ENCODE measurements at places on chromosomes 2 and 18. TPM values are rescaled to one million over a fixed set of nuclear protein-coding genes. Genes with fewer than 3 reads are reported as not detected.

GRCh38 chr18:48983793-48984437 is 33.1 kb upstream of the SMAD7 start:
- no peak for DNase-seq

DNA sequence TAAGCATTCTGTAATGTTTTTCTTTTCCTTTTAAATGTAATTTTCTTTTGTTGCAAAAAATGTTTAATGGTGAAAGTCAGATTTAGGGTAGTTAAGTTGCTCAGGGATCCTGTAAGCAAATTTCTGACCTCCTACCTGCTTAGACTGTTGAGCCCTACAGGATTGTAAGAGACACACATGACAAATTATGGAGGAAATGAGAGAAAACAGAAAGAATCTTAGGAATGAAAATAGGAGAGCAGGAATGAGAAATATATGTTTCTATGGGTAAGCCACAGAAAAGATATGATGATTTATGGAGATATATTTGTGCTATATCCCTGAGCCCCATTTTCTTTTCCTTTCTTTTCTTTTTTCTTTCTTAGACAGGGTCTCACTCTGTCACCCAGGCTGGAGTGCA is 28.3 kb downstream of the CYBRD1 start:
- DNase-seq, result no peak

DNA sequence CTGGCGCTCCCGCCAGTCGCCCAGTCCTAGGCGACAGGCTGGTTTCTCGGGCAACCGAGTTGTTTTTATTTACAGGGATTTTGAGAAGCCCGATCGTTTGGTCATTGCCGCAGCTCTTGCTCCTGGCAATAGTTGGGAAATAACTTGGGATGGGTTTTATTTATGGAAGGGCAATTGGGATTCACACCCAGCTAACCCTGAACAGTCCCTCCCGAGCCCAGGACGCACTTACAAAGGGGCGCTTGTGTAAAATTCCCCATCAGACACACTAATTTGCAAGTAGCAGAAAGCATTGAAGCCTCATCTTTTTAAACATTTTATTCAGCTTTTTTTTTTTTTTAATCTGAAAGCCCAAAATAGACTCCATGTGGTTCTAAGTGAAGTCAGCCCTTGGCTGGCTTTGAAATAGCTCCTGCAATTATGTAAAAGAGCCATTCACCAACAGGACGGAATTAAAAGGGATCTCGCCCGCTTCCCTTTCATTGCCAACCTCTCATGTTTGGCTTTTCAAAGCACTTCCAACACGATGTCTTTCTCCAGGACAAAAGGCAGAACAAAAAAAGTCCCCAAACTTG is 3.6 kb upstream of the GBX2 start:
- DNase-seq, result no peak

- no peak for DNase-seq
Observed at GRCh38 chr2:26591619-26592505, 49.3 kb downstream of the CIB4 start.

GRCh38 chr2:149400997-149401396 is 70.6 kb downstream of the LYPD6 start:
- no peak for DNase-seq

DNA sequence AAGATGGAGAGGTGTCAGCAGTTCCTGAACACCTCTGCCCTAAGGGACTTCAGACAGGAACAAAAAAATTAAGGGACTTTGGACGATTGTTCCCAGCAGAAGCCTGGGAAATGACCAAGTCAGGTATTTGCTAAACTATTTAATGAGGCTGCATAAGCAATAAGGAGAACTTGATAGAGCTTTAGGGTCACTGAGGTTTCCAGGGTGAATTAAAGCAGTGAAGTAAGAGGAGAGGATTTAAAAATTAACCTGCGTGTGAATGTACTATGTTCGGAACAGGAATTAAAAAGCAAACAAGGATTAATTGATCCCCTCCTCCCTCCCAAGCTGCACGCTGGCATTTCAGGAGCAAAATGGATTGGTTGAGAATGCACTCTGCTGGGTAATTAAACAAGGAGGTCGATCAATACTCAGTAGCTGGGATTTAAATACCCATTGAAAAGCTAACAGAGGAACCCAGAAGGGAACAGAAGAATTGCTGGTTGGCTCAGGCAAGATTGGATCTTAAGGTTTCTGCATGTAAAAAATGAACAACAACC is 157.2 kb downstream of the RNF152 start:
- DNase-seq, result no peak

- DNase-seq, result no peak
Observed at GRCh38 chr2:156464106-156464505, 27.9 kb downstream of the GPD2 start.

- no peak for DNase-seq
Observed at GRCh38 chr2:12672711-12673315, 43.9 kb upstream of the TRIB2 start.

- no peak for DNase-seq
Observed at GRCh38 chr2:133819906-133820305, 251.6 kb upstream of the NCKAP5 start.

- DNase-seq, result no peak
Observed at GRCh38 chr2:15983496-15983895, 43.1 kb downstream of the MYCN start.

GRCh38 chr2:126614524-126615227 is 41.3 kb upstream of the GYPC start:
- DNase-seq, result no peak

DNA sequence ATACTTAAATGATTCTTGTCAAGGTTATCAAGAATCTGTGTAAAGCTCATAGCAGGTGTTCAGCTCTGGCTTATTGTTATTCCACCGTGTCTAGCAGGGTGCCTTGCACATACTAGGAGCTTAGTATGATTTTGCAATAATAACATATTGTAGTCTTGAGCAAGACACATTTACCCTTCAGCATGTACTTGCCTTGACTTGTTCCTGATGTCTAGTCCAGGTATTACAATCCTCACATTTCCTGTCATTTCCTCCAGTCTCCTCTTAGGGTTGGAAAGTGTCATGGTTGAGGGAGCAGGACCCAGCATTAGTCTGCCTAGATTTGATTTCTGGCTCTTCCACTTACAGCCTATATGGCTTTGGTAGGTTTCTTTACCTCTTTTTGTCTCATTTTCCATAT is 246.1 kb downstream of the RAD51AP2 start:
- DNase-seq, result no peak

- no peak for DNase-seq
Observed at GRCh38 chr2:203759690-203760365, 53.4 kb downstream of the CD28 start.

DNA sequence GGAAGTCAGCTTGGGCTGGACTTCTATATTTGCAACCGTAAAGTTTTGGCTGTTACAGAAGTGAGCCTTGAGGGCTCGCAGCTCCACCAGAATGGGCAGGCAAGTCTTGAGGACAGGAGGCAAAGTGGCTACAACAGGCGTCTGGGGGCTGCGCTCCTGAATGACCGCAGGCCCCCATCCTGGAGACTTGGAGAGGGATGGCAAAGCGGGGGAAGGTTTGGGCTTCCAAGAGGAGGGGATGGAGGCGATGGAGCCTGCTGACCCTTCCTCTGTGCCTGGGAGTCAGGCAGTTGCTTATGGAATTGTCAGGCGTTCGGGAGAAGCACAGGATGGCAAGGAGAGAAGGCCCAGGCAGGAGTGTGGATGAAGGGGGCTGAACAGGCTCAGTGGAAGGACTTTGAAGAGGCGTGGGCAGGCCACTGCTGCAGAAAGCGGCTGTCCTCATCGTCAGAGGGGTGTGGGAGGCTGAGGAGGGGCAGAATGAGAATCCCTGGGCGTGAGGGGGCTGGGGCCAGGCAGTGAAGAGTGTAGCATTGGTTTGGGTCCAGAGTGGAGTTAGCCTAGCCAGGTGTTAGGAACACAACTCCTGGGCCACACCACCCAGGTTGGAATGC is 72.3 kb downstream of the INHBB start:
- no peak for DNase-seq

- DNase-seq, result no peak
Observed at GRCh38 chr2:52365946-52366345, 1334.0 kb upstream of the NRXN1 start.

GRCh38 chr2:170191166-170191866 is 13.4 kb downstream of the MYO3B start:
- no peak for DNase-seq

C2orf78 gene
- total RNA-seq, result not detected

SNORC gene
- total RNA-seq, result 1.5 TPM

MOGAT1 gene
- total RNA-seq, result not detected

TUBB8B gene
- not detected for total RNA-seq

CLEC4F gene
- total RNA-seq, result not detected

EVX2 gene
- not detected for total RNA-seq

IL36B gene
- total RNA-seq, result not detected

NEURL3 gene
- total RNA-seq, result not detected

ACADL gene
- total RNA-seq, result not detected

CDCA7 gene
- 79.3 TPM for total RNA-seq

SLC25A52 gene
- not detected for total RNA-seq

CD8B gene
- total RNA-seq, result 268 TPM

SERPINB13 gene
- not detected for total RNA-seq
